ENCODE measurements at places on chromosomes 2 and 18.

DNA sequence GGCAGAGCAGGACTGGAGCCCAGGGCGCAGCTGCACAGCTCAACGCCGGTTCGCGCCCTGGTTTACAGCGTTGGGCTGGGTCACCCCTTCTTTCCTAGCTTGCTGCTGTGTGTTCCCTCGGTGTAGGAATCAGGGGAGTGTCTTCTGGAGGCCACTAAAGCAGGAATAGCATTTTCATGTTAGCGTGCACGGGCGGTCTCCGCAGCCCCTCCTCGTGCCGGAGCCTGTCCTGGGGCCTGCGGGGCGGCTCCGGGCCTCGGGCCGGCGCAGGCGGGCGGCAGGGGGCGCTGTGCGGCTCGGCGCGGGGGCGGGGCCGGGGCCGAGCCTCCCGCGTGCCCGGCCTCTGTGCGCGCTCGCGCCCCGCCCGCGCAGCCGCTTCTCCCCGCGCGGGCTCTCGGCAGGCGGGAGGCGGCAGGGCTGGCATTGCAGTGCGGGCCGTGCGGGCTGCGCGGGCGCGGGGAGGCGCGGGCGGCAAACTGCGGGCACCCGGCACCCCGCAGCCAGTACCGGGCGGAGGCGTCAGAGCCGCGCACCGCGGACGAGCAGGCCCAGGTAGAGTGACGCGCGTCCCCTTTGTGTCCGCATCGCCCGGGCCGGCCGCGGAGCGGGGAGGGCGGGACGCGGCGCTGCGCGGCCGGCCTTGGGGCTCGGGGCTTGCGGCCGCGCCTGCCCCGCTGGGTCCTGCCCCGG lies at the start of gene RNF144A:
RNF144A (plus strand) TSS at position 342 of the 690 bp plus-strand sequence. CDS start 79,515 bp downstream, outside the sequence.
- peak; percentile 62 for DNase-seq

DNA sequence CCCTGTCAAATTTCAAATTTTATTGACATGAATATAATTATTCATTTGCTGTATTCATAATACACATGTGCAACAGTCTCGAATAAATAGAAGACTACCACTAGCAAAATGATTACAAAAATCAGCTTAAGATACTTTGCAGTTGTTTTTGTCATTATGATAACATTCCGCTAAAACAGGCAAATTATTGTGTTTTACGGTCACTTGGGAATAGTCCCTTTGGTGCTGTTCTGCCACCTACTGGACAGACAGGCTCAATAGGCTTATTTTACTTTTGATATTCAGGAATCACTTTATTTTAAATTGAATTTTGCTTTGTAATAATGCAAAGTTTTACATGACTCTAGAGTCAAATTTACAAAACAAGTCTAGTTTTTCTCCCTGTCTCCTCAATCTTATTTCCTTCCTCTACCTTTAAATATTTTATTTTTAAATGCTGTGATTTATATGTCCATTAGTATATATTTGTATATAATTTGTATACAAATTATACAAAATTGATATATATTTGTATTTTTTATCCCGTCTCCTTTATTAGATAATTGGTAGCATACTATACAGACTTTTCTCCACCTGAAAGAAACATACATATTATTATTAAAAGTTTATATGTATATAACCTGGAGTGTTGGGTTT lies 456.3 kb downstream of the DLGAP1 start:
- DNase-seq, result no peak

GRCh38 chr2:235546436-235546835 lies 52.6 kb downstream of the AGAP1 start:
- DNase-seq, result no peak

- no peak for DNase-seq
These were observed 61.4 kb upstream of the ZBTB7C start for GRCh38 chr18:48470484-48471180.

GRCh38 chr2:233468047-233468740 lies 98.4 kb downstream of the USP40 start:
- DNase-seq, result no peak

DNA sequence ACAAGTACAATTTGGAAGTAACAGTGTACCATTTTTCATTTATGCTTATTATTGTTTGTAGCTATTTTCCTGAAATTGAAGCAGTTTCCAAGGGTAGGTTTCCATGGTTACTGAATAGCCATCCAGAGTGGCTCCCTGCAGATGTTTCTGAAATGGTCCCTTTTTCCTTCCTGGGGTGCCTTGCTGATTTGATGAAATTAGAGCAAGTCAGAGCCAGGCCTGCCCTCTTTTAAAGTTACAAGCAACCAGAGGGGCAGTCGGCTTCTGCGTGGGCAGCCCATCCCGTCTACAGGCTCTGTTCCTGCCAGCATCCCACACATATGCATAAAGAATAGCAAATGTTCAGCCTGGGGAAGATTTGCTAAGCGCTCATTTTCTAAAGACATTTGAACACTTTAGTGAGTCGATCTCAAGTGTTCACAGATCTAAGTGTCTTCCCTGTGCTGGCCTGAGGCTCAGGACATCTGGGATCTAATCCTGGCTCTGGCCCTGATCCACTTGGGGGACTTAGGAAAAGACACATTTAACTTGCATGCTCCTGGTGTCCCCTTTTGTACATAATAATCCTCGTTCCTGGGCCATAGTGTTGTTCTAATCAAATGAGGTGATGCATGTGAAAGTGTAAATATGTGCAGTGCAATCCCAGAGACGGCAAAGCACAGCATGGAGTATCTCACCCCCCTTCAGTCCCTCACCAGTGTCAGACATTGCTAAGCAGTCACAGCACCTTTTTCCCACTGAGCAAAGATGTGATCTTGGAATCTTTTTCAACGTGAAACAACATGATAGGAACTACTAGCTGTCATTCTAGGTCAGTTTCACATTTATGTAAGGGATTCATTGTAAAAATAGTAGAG lies 92.2 kb downstream of the STPG4 start:
- DNase-seq, result no peak

DNA sequence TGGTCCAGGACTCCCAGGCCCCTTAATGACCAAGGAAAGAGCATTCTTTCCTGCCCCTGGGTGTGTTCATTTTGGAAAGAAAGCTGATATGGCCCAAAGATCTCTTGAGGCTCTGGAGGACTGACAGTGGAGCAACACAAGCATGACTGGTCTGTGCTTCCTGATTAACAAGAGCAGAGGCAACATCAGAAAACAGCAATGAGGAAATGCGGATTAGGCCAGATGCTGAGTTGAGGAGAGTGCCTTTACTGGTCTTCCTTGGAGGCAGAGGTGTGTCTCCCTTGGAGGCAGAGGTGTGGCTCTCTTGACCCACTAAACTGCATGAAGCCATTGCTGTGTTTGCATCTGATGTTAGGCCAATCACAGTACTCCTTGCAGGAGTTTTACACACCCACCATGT lies 19.9 kb downstream of the IL36B start:
- no peak for DNase-seq

DNA sequence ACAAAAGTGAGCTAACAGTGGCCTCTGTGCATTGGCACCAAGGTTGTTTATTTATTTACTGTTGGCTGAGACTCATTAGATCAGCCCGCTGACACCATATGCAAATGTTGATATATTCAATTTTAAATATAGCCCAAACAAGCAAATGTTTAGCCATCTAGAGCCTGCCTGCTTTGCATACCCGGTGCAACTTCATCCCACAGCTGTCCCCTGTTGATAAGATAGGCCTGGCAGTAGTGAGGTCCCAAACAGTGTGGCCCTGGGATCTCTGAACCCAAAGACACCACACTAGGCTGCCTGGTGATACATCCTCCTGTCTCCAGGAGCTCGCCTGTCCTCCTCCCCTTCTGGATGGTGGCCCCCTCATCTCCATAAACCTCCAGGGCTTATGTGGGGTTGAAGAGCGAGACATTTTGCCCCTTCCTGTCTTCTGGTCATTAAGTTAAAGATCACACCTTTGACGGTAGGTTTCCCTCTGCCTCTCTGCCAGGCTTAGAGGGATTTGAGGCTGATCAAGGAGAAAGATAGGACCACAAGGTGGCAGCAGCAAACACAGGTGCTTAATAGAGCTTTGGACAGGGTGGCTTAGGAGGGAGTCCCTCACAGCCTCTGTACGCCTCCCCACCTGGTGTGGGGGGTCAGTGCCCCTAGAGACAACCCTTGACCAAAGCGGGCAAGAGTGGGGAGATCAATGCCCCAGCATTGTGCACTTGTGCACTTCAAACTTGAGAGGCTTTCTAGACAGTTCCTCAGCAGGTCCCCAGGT lies 23.7 kb upstream of the MYO5B start:
- peak; percentile 5 for DNase-seq

- no peak for DNase-seq
These were observed 62.2 kb downstream of the ALPK2 start for GRCh38 chr18:58566556-58567292.

DNA sequence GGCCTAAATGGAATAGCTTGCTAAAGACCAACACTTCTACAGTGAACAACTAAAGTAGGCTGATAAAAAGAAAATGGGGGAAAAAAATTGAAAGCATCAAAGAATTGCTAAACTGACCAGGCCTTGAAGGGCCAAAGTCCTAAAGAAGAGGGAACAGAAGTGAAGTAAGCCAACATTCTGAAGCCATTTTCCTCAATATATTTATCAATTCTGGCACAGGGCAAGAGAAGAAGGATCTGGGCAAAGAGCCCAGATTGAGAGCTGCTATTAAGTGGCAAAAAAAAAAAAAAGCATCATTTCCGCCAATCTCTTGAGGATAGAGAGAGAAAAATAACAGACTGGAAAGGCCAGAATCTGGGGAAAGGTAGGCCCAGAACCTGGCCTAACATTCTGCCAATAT lies 25.7 kb downstream of the FANCL start:
- DNase-seq, result no peak

- no peak for DNase-seq
These were observed 122.9 kb upstream of the COL3A1 start for GRCh38 chr2:188851311-188851710.

Data from stimulated activated CD4-positive, alpha-beta T cell treated with anti-CD3 and anti-CD28 coated beads, Interleukin-12 subunit alpha, Interleukin-12 subunit beta, amount 100 ng/mL, for 24 hours (primary cell).